ENCODE measurements at places on chromosomes 11 and 22.

DNA sequence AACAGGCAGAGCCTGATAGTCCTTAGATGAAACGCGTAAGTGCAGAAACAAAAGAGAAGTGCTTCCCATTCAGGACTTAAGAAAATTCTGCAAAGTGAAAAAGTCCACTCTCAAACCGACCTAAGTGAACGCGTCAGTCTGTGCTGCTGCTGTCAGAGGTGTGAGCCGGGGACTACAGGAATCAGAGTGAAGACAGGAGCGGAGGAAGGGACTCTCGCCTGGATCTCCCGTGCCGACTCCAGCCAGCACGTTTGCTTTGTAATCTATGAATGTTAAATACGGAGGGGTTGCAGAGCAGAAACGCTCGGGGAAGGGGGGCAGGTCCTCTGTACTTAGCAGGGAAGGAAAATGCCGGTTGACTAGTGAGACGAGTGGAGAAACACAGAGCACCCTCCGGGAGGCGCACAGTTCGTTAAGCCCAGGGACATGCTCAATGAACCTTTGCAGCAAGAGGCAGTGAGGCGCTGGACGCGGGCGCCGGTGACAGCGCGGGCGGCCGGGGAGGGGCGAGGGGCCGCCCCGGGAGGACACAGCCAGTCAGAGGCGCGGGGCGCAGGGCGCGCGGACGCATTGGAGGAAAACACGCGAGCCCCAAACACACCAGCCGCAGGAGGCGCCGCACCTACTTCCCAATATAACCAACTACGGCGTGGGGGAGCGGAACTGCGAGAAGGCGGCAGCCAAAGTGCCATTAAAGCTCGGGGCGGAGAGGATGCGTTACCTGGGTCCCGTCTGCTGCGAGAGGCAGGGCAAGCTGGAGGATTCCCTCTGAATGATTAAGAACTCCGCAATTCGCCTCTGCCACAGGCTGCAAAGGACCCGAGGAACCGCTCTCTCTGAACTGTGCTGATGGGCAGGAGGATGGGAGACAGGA lies at the start of gene CNTN5:
CNTN5 (plus strand) TSS at position 598 of the 874 bp plus-strand sequence.
- DNase-seq, result peak; percentile 60

DNA sequence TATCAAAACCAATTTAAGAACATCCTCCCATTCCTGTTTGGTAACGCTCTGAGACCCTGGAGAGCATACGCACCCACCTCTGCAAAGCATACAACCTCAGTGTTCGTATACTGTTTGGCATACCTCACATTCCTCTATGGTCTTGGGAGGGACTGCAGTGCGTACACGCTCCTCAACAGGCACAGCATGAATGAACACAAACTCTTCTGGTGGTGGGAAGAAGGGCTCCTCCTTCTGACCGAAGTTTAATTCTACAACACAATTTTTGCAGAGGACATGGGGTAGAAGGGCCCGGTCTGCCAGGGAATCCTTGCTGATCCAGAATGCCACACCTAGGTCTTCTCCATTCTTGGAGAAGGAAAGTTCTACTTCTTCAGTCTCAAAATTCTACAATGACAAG lies 5.3 kb downstream of the HNRNPUL2 start:
- DNase-seq, result no peak

GRCh38 chr11:94315664-94316063 lies 11.3 kb downstream of the IZUMO1R start:
- no peak for DNase-seq

- DNase-seq, result no peak
Measured at GRCh38 chr11:20027556-20028013, 132.7 kb downstream of the DBX1 start.

GRCh38 chr11:112129656-112130055 lies 34.2 kb downstream of the IL18 start:
- peak; percentile 70 for DNase-seq

- DNase-seq, result peak; percentile 57
Measured at GRCh38 chr22:46965555-46966494, 203.4 kb downstream of the TBC1D22A start.

DNA sequence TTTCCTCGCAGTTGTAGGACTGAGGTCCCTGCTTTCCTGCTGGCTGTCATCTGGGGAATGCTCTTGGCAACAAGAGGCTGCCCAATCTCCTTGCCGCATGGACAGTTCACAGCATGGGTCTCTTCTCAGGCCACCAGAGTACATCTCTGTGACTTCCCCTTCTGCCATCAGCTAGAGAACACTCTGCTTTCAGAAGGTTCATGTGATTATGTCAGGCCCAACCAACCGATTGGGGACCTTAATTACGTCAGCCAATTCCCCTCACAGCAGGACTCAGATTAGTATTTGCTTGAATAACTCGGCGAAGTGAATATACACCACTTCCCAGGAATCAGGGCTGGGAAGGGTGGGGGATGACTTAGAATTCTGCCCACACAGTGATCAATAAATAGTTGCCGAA lies 61.9 kb upstream of the CSNK2A3 start:
- DNase-seq, result no peak

DNA sequence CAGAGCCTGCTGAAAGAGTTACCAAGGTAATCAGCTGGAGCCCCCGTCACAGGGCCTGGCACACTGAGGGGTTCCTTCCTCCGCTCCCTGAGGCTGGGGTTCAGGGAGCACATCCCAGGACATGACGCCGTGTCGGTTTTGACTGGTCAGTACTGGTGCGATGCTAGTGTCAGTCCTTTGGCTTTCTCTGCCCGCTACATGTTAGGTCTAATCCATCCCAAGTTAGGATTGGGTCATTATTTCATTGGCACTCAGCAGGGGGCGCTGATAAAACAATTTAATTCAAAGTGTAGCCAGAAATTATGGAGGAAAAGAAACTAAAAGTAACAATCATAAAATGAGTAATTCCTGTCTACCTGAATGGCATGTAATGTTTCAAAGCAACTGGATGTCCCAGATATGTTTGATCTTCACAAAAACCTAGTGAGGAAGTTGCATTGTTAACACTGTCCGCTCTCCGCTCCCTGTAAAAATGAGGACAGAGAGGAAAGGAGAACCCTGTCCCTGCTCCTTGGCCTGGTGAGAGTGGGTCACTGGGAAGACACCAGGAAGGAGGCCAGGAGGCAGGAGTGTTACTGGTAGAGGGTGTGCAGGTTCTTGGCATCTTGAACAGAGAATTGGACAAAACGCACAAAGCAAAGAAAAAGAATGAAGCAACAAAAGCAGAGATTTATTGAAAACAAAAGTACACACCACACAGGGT lies 27.1 kb downstream of the TSKU start:
- no peak for DNase-seq

DNA sequence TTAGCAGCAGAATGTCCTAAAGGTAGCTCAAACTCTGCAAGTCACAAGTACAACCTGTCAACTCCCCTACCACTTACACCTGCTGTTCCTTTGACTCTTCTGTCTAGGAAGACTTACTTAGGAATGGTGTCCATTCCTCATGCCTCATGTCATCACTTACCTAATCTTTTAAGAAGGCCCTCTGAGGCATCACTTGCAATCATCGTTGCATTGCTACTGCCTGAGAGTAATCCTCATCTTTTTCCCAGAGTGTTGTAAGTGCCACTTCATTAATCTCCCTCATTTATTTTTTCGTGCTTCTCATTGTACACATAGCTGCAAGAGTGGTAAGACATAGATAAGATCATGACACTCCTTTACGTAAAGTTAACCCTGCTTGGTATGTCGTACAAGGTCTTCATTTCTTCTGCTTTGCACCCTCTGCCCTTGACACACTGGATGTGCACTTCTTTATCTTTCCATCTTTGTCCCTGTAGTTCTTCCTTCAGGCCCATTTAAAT lies 54.6 kb downstream of the SFI1 start:
- no peak for DNase-seq

GRCh38 chr11:76665921-76666351 lies 4.6 kb downstream of the LRRC32 start:
- no peak for DNase-seq

DNA sequence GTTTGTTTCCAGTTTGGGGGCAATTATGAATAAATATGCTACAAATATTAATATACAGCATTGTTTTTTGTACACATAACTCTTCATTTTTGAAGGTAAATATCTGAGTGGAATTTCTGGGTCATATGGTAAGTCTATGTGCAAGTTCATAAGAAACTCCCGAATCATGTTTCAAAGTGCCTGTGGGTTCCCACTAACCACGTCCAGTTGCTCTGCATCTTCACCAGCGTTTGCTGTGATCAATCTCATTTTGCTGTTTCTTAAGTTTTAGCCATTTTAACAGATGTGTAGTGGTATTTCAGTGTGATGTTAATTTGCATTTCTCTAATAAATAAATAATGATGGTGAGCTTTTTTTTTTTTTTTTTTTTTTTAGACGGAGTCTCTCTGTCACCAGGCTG lies 14.2 kb upstream of the CSRP3 start:
- no peak for DNase-seq

- no peak for DNase-seq
Measured at GRCh38 chr11:961921-962320, 36.3 kb downstream of the AP2A2 start.

DNA sequence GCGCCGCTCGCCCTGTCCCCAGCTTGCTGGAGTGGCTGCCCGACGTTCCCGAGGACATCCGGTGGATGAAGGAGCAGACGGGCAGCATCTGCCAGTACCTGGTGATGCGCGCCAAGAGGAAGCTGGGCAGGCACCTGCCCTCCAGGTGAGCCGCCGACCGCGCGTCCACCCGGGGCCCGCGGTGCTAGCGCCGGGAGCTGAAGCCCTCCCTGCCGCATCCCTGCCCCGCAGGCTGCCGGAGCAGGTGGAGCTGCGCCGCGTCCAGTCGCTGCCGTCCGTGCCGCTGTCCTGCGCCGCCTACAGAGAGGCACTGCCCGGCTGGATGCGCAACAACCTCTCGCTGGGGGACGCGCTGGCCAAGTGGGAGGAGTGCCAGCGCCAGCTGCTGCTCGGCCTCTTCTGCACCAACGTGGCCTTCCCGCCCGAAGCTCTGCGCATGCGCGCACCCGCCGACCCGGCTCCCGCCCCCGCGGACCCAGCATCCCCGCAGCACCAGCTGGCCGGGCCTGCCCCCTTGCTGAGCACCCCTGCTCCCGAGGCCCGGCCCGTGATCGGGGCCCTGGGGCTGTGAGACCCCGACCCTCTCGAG lies 3.3 kb upstream of the CRACR2B start:
- DNase-seq, result peak; percentile 74

GRCh38 chr11:64867748-64868462 lies 10.5 kb downstream of the EHD1 start:
- no peak for DNase-seq

GRCh38 chr11:124919898-124920297 lies 848 bp downstream of the HEPN1 start:
- DNase-seq, result no peak

GRCh38 chr22:44179196-44179988 lies 1.3 kb upstream of the PARVG start:
- no peak for DNase-seq

GRCh38 chr11:2775083-2775625 lies 75.4 kb upstream of the KCNQ1OT1 start:
- no peak for DNase-seq

DNA sequence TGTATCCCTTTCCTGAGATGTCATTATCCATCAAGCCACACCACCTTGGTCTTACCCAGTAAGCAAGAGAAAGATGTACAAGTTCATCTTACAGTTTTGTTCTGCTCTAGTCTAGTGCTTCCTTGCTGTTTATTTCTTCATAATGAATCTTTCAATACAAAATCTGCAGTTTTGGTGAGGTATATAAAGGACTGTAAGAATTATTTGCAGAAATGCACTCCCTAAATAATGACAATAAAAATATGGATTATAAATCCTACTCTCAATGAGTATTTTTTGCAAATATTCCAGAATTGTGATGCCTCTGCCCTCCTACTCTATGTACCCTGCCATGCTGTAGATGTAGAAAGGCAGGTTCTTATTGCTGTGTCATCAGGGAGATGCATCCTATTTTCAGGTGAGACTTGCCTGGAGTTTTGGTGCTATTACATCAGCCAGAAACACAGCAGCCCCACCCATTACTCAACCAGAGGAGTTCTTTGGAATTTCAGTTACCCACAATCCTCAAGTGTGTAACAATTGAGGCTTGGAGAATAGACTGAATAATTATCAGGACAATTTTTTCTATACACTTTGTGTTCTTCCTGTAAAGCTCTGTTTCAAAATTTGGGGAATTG lies at the start of gene OR10S1:
OR10S1 (minus strand) TSS at position 51 of the 617 bp plus-strand sequence. CDS start 117 bp downstream, outside the sequence.
- no peak for DNase-seq

- no peak for DNase-seq
Measured at GRCh38 chr11:5489576-5490357, 1.3 kb downstream of the OR52D1 start.

GRCh38 chr11:77082838-77083565 lies 16.2 kb downstream of the CAPN5 start:
- no peak for DNase-seq

DNA sequence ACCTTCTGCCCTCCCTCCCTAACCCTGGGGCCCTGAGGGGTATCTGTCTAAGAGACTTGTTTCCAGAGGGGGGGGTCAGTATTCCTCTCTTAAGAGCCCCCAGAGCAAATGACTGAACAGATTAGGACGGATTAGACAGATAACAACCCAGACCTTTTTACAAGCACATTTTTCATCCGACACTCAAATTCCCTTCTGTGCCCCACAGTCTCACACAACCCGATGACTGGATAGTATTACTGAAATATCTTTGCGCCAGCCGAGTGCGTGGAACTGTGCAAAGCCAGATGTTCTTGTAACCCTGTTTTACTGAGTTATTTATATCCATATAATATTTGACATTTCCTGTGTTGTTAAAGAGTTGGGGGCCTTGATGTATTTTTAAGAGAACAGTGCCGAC lies 30.9 kb upstream of the FLI1 start:
- DNase-seq, result no peak

- DNase-seq, result no peak
Measured at GRCh38 chr11:17792161-17792560, 57.6 kb downstream of the KCNC1 start.

DNA sequence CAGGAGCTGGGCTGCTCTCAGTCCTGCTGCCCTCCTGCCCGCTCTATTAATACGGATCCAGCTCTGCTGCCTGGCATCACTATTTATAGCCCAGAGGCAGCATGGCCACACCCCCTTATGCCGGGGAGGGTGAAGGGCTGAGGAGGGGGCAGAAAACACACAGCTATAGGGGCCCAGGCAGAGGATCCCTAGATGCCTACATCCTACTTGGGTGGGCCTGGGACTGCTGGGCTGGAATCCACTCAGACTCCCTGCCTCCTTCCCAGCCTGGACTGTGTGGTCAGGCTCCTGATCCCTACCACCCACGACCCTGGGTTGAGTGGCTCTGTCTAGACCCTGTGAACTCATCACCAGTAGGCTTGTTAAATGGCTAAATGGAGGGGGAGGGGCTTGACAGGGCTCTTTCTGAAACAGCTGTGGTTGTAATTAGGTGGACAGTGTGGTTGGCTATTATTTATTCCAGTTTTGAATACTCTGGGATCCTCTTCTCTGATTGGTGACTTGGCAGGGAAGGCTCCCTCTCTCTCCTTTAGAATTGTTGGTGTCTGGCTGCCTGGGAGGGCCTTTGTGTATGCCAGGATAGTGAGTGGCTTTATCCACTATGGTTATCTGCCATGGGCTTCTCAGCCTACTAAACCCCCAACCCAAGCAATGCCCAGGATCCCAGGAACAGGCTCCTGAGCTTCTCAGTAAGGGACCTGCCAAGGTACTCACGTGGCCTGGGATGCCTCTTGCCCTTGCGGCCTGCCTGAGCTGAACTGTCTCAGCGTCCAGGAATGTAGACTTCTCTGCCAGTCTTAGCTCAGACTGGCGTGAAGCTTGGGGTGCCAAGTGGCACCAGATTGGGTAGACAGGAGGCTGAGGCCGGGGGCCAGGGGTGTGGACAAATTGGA lies 15.2 kb downstream of the PHLDB1 start:
- DNase-seq, result no peak

GRCh38 chr11:132095230-132096131 lies 725.1 kb downstream of the NTM start:
- DNase-seq, result no peak

Data from Ammon's horn (tissue), 1 donor.